ENCODE measurements at places on chromosomes 6 and 20.
A peak's percentile ranks its signal among the peaks of the same experiment; 100 is the strongest.

- DNase-seq = no peak
Observed at GRCh38 chr6:12238219-12238618, 51.9 kb upstream of the EDN1 start.

- no peak for DNase-seq
Observed at GRCh38 chr20:12074111-12074655, 156.5 kb downstream of the BTBD3 start.

DNA sequence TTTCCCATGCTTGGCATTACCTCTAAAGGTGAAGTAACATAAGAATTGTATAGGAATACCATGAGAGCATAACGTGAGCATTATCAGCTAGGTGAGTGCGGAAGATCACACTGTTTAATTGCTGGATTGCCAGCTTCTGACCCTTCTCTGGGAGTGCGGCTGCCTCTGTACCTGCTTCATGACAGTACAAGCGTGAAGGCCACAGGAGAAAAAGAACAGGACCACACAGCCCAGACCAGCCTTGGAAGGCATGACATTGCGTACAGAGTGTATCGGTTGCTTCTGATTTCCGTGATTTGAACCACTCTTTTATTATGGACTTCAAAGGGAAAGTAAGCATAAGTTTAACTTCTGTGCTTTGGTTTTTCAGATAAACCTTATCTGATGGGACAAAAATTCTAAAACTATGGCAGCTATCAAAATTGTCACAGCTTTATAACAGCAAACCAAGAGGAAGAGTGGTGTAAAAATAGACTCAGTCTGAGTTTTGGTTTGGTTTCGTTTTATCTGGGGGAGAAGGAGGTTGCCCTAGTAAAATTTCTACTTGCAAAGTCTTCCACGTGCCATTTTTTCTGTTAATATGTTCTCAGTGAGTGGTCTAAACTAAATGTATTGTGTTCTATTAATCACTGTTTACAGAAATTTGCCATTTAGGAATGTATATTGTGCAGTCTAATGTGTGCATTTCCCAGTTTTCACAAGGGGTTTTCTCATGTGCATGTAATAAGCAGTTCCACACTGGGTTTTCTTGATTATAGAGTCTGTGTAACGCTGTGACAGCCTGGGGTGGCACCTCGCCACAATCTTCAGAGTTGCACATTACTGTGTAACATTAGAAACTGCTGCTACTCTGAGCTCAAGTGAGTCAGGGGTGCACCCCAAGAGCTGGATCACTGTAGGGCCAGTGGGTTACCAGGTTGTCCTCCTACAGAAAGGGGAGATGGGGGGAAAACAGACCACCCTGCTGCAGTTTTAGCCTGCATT lies 97.3 kb downstream of the RPP40 start:
- no peak for DNase-seq

GRCh38 chr20:47061549-47061948 lies 166.9 kb downstream of the EYA2 start:
- no peak for DNase-seq

DNA sequence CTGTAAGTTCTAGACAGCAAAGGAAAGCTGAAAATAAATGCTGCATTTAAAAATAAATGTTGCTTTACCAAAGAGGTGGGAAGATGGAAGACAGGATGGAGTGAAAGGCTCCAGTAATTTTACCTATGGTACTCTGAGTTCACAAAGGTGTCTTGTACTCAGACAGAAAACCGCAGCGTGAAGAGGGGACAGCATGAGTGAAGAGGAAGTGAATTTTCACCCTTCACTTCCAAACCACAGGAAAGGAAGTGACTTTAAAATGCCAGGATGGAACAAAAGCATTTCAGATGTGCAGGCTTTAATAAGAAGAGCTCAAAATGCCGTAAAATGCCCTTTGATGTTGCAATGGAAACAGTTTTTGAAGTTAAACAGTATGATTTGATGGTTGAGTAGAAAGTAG lies 91.2 kb upstream of the TINAG start:
- DNase-seq = no peak

DNA sequence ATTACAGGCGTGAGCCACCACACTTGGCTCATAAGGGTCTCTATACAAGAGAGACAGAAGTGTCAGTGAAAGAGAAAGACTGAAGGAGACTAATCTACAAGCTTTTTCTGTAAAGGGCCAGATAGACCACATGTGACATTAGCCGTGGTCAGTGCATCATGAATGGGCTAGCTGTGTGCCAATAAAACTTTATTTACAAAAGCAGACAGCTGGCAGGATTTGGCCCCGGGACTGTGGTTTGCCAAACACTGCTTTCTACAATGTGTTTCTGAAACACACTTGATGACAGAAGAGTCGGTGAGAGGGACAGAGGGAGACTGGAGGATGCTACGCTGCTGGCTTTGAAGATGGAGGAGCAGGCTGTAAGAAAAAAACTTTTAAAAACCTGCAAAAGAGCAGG lies 285.4 kb downstream of the TFAP2C start:
- DNase-seq = no peak

DNA sequence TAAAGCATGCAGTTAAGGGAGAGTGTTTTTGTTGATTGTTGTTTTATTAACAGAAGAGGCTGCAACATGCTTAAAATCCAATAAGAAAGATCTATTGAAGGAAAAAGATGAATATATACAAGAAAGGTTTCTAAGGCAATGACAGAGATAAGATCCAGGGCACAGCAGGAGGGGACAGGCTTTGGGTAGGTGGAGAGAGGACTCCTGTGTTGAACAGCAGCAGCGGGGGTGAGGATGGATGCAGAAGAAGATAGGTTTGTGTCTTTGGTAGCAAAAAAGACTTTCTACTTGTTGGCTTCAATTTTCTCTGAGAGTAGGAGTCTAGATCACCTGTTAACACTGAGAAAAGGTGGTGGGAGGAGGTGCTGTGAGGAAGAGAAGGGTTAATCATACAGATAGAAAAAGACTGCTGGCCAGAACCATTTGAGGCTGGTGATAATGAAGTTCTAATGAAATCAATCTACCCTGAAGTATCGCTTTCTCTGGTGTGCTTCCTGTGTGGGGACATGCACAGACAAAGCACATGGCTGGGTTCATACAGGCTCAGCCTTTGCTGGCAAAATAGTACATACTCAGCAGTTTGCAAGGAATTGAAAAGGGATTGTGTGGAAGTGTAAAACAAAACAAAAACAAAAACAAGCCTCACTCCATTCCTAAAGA lies 17.2 kb upstream of the DST start:
- no peak for DNase-seq

DNA sequence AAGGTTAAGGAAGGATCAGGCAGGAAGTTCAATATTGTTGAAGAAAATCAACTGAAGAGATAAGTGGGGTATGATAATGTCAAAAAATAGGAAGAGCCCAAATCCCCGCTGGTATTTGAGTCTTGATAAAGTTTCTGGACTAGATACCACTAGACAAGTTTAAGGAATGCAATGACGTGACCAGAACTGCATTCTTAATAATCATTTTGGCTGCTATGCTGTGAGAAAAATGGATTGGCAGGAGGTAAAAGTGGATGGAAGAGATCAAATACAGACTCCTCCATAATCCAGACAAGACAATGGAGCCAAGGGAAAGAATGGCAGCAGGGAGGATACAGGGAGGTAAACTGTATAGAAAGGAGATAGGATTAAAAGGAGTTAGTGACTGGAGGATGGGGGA lies 128.2 kb downstream of the COL12A1 start:
- no peak for DNase-seq

GRCh38 chr20:50186151-50186885 lies 4.3 kb upstream of the CEBPB start:
- peak; percentile 76 for DNase-seq

- no peak for DNase-seq
Observed at GRCh38 chr6:134520181-134521115, 202.5 kb upstream of the SGK1 start.

DNA sequence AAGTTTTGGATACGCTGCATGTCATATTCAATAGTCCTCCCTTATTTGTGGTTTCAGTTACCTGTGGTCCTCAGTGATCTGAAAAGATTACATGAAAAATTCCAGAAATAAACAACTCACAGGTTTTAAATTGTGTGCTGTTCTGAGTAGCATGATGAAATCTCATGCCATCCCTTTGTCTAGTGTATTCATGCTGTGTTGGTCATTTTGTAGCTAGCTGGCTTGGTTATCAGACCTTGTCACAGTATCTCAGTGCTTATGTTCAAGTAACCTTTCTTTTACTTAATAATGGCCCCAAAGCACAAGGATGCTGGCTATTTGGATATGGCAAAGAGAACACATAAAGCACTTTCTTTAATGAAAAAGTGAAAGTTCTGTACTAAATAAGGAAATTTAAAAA lies 78.3 kb downstream of the FUT9 start:
- DNase-seq = no peak

DNA sequence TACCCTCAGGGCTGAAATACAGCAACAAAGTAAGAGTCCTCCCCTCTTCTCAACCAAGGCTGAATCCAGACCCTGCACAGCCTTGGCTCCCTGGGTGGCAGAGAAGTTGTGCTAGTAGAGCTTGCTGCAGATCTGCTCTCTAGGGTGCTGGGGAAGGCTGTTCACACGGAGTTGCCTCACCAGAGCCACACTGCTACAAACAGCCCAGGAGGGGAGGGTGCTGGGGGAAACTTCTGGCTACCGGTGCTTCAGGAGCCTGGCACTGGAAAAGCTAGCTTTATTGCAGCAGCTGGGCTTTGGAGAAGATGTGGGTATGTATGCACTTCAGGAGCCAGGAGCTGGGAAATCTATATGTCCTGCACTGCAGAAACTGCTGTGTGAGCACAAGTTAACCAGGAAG lies 37.6 kb upstream of the SUPT3H start:
- no peak for DNase-seq

- no peak for DNase-seq
Observed at GRCh38 chr20:56752274-56752673, 123.2 kb downstream of the TFAP2C start.

- DNase-seq = no peak
Observed at GRCh38 chr6:109091314-109092024, 3.2 kb downstream of the SESN1 start.

DNA sequence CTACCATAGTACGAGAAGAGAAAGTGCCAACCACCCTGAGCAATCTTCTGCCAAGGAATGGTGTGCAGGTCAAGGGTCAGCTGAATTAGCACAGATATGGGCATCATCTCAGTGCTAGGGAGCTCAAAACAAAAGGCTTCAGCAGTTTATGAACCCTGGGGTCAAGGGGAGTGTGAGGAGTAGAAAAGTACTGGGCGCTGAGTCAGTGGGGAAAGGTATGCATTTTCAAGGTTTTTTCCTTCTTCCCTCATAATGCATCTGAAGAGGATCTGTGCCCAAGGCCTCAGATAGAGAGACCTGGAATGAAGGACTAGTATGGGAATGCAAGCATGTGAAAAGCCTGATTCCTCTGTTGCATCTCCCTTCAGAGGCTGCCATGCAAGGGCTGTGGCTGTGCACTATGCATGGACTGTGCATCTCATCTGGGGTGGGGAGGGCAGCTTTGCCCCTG lies 81.7 kb downstream of the PERP start:
- no peak for DNase-seq

DNA sequence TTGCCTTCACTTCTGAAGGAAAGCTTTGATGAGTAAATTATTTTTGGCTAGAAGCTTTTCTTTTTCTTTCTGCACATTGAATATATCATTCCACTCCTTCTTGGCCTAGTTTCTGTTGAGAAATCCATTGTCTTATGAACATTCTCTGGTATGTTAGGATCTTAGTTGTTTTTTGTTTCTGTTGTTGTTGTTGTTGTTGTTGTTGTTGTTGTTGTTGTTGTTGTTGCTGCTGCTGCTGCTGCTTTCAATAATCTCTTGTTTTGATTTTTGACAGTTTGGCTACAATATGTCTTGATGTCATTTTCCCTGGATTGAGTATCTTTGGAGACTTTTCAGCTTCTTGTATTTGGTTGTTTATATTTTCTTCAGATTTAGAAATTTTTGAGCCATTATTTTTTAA lies 836.5 kb upstream of the MAN1A1 start:
- no peak for DNase-seq

GRCh38 chr20:60695226-60696000 lies 556.6 kb upstream of the CDH4 start:
- no peak for DNase-seq

DNA sequence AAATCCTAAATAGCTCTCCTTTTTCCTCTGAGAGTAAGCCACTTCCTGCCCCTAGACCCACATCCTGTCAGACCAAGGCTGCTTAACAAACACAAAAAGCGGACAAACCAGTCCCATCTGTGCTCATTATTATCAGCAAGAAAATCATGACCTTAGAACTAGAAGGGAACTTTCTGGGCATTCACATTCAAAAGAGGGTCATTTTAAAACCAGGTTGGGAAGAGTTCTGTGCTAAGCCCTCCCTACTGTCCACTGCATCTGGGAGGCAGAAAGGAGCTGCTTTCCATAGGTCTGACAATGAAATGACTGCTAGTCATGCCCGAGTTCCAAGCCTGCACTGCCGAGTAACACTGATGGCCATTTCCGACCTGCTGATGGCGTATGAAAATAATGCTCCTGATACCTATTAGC lies 15.4 kb downstream of the EZR start:
- DNase-seq = no peak

DNA sequence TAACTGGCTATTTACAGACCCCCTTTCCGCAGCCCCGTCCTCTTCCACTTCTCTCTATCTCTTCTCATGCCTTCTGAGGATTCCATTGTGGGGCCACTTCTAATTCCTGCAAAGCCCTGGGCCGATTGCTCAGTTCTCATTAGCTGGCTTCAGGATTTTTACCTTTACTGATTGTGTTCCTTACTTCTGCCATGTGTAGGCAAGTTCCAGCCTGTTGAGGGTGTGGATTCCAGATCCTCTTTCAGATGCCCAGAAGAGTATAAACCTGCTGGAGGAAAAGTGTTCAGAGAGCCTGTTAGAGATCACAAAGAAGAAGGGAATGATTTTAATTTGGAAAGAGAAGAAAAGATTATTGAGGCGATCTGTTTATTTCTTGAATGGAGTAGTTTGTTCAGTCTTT lies 5.4 kb downstream of the DSE start:
- DNase-seq = no peak

GRCh38 chr20:51275181-51275580 lies 252.3 kb upstream of the KCNG1 start:
- no peak for DNase-seq

DNA sequence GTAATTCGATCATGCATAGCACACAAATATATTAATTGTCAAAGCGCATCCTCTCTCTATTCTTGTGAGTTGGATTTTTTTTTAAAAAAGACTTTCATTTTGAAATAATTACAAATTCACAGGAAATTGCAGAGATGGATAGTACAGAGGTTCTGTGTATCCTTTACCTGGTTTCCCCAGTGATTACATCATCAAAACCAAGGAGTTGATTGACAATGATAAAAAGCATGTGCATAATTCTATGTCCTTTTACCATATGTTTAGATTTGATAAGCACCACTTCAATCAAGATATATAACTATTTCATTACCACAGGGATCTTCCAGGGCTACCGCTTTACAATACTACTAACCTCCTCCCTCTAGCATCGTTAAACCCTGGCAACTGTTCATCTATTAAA lies 40.2 kb downstream of the CCN2 start:
- DNase-seq = no peak

DNA sequence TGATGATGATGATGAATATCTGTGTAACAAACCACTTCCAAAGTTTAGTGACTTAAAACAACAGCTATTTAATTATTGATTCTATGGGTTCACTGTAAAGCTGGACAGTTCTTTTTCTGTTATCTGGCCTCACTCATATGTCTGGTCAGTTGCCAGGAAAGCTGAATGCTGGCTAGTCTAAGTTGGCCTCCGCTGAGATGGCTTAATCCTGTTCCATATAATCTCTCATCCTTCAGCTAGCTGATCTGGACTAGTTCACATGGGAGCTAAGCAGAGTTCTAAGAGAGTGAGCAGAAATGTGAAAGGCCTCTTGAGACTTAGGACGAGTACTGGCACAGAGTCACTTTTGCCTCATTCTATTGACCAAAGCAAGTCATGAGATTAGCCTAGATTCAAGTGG lies 334.7 kb upstream of the FLRT3 start:
- no peak for DNase-seq

Measured in activated CD4-positive, CD25-positive, alpha-beta regulatory T cell (primary cell).